ENCODE measurements at places on chromosomes 16 and 17. TPM values are rescaled to one million over a fixed set of nuclear protein-coding genes. Genes with fewer than 3 reads are reported as not detected.

GRCh38 chr17:50565402-50566350, 5.2 kb downstream of the CACNA1G start:
- no peak for DNase-seq

GRCh38 chr16:84947022-84947421, 64.3 kb downstream of the ZDHHC7 start:
- DNase-seq: no peak

RSL1D1 gene
- 183 TPM for total RNA-seq

GRN gene
- 241 TPM for total RNA-seq

TBC1D3H gene
- not detected for total RNA-seq

DNA sequence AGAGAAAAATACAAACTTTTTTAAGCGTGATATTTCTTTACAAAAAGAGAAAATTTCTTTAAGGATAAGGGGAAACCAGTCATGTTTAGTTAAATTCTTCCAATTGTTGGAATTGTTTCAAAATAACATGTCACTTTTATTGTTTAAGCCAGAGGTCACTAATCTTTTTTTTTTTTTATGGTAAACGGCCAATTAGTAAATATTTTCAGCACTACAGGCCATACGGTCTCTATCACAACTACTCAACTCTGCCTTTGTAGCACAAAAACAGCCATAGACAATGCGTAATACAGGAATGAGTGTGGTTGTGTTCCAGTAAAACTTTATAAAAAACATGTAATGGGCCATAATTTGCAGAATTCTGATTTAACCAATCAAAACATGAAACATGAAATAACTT, 401.4 kb downstream of the GRIN2A start:
- DNase-seq: peak; percentile 10

GPRC5C gene
- total RNA-seq: 24.4 TPM

GRCh38 chr17:27741361-27741861, 58.9 kb downstream of the NOS2 start:
- peak; percentile 63 for DNase-seq

- DNase-seq: peak; percentile 42
Observed at GRCh38 chr16:83138976-83139690, 512.4 kb downstream of the CDH13 start.

- DNase-seq: no peak
Observed at GRCh38 chr16:3637371-3637923, 17.0 kb upstream of the DNASE1 start.

- DNase-seq: peak; percentile 28
Observed at GRCh38 chr16:14377326-14377725, 252.7 kb downstream of the PARN start.
